ENCODE measurements at places on chromosomes 4 and X.

DNA sequence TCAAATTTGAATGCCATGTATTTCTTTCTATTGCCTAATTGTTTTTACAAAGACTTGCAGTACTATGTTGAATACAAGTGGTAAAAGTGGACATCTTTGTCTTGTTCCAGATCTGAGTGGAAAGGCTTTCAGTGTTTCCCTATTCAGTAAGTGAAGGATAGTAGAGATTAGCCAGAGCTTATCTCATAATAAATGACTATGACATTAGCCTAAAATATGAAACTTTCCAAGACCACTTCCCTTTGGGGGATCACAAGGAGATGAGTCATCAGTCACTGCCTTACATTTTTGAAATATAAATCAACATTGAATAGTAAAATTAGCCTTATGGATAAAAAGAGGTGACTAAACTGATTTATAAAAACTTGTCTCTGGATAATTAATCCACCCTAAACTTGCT, 554.1 kb upstream of the MAGEB2 start:
- DNase-seq, result peak; percentile 0

DNA sequence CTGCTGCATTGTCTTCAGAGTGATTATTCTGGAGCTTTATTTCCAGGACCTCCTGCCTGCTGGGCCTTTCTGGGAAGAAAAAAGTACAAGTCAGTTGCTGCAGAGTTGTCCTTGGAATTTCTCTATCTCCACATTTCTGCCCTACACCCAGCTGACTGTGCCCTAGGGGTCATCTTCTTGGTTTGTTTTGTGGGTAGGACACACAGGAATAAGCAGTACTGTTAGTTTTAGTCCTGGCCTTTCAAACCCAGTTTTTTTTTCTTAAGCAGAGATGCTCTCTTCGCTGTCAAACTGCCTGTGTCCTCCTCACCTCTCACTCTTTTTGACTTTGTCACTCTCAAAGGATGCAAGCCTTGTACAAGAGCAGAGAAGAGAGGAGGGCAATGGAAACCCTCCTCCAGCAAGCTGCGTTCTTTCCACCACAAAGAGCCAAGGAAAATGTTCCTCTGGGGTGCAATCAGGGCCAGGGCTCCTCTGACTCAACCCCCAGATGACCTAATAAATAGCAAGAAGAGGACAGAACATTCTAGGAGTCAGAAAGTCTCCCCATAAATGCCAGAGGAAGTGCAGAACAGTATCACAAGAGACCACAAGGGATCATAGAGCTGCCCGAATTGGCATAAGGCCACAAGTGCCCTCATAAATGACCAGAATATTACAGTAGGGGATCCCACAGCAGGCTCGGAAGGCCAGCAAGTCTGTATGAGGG, 186.2 kb downstream of the RCHY1 start:
- DNase-seq, result no peak

DNA sequence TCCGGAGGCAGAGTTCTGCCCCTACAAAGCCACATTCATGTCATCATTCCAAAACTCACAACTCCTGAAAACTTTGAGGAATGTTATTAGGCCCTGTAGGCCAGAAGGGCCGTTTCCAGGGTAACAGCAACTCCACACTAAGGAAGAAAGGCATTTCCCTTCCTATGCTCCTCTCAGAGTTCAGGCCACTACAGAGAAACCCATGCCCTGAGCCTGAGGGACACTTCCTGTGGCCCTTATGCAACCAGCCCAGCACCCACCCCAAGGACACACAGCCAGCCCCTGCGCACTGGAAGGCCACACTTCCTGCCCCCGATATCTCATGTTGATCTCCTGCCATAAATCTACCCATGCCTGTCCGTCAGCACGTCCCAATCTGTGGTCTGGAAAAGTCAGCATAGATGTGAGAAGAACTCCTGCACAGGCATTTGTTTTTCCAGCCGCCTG, 289.3 kb downstream of the BCOR start:
- no peak for DNase-seq

GRCh38 chr4:112514647-112515197, 1.3 kb downstream of the NEUROG2 start:
- no peak for DNase-seq

DNA sequence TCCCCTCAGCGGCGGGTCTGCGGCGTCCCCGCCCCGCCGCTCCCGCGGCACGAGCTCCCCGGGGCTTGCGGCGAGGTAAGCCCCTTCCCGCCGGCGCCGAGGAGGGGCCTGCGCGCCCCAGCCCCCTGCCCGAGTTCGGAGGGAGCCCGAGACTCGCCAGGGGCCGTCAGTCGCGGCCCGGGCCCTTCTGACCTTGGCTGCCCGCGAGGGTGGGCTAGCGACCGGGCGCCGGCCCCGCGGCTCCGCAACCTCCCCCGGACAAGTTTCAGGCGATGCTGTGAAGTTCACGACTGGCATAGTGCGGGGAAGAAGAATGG, 554 bp downstream of the CDKL5 start:
- DNase-seq, result no peak

GRCh38 chrX:149829751-149830191, 48.0 kb downstream of the MAGEA9 start:
- no peak for DNase-seq

DNA sequence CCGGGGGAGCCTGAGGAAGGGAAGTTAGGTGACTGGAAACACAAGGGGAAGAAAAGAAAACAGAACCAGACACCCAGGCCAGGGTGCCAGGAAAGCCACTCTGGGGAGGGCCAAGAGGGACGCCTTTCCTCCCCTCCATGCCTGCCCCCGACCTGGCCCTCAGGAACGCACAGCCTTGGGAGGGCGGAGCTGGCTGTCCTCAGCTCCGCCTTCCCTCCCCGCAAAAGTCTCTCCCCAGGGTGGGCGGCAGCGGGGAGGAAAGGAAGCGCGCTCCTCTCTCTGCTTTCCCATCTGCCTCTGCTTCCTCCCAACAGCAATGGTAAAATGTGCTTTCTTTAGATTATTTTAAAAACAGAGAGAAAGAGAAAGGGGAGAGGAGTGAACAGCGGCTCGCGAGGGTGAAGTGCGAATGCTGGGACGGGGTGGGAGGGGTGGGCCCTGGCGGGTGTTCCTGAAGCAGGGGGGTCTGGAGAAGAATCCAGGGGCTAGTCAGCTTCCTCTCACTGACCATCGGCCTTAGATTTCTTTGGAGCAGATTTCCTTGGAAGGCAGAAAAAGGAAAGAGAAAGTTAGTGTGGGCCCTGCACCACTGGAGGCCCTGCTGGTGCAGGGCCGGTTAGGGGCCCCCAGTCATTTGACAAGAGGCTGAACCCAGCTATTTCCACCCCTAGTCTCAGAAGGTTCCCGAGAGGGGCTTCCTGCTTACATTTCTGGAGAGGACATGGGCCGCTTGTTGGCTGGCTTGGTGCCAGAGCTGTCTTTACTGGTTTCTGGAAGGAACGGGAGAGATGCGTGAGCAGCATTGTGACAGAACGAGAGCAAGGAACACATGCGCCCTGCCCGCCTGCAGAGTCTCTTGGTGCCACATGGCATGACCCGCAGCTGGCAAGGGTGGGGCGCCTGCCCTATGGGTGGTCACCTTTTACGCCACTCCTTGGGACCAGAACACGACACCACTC, 4.7 kb upstream of the RENBP start:
- no peak for DNase-seq

DNA sequence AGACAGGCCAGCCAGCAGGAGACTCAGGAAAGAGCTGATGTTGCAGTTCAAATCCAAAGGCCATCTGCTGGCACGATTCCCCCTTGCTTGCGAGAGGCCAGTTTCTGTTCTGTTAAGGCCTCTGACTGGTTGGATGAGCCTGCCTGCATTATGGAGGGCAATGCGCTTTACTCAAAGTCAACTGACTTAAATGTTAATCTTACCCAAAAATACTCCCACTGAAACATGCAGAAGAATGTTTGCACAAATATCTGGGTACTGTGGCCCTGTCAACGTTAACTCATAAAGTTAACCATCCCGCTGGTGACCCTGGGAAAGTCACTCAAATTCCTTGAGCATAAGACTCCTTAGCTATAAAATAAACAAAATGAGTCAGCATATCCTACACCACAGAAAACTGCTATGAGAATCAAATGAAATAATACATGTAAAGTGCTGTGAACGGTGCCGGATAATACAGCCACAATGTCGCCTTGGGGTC, 326.4 kb downstream of the EVC2 start:
- no peak for DNase-seq

- no peak for DNase-seq
These were observed 2362.2 kb upstream of the AGA start for GRCh38 chr4:179804440-179804839.

DNA sequence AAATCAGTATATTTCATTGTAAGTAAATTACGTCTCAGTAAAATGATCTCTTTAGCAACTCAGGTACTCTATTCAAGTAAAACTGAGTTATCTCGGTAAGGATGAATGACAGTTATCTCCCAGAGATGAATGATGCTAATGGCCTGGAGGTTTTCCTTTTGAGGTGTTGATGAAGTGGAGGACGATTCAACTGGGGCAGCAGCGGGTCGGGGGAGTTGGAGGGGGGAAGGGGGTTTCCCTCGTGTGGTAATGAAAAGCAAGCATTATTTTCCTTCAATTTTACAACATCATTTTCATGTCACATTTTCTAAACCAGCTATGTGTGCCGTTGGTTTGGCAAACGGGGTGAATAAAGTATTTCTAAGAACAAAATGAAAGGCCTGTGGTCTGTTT, 92.4 kb upstream of the ATXN3L start:
- DNase-seq, result no peak

DNA sequence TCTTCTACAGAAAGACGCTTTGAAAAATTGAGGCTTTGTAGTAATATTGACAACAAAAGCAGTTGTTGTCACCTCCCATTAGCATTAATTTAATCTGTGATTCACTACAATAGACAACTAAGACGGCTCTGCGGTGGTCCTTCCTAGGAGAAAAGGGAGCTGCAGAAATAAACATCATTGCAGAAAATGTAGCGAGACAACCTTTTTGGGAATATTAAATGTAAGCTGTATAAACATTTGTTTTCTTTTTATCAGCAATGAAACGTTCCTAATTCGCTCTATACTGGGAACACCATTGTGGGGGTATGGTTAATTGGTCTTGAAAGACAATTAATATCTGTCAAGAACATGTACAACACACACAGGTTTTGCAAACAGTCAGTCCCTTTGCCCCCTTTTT, 583.3 kb upstream of the TENM3 start:
- DNase-seq, result no peak

- no peak for DNase-seq
These were observed 25.5 kb downstream of the PHEX start for GRCh38 chrX:22057667-22058066.

- DNase-seq, result no peak
These were observed 106.2 kb downstream of the HDAC8 start for GRCh38 chrX:72466493-72466892.

GRCh38 chr4:55218041-55218440, 92.6 kb upstream of the KDR start:
- no peak for DNase-seq

- no peak for DNase-seq
These were observed 88.9 kb upstream of the CLDN34 start for GRCh38 chrX:9878146-9878820.

DNA sequence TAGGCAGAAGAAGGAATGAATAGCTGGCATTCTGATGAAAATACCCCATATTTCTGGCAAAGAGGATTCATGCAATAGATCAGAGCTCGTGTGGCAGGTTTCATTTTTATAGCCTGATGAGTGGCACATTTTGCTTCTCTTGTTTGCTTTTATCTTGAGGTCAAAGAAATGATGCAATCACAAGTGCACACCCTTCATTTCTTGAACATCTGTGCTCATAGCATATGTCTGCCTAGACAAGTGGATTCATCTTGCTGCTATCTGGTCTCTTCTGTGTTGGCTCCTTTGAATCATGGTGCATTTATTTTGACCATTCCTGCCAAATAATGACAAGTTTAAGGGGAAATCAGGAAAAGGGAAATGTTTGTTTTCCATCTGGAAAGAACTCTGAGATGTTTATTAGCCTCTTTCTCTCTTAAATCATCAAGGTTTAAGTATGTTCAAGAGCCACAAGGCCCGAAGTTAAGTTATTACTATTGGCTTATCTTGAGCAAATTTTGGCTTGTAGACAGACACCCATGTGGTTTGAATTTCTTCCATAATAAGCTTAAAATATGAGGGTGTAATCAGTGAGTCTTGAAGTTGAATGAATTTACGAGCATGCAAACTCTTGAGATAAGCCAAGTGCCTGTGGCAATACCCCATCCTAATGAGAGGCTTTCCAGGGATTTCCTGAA, 59.3 kb upstream of the HS3ST1 start:
- peak; percentile 52 for DNase-seq

GRCh38 chrX:48580662-48581061, 6.4 kb downstream of the RBM3 start:
- no peak for DNase-seq

- DNase-seq, result no peak
These were observed 8.4 kb upstream of the MAN2B2 start for GRCh38 chr4:6566391-6567190.

GRCh38 chr4:16066586-16067128, 17.2 kb downstream of the PROM1 start:
- no peak for DNase-seq

- DNase-seq, result no peak
These were observed 81.5 kb upstream of the SMIM10 start for GRCh38 chrX:134909261-134909660.

DNA sequence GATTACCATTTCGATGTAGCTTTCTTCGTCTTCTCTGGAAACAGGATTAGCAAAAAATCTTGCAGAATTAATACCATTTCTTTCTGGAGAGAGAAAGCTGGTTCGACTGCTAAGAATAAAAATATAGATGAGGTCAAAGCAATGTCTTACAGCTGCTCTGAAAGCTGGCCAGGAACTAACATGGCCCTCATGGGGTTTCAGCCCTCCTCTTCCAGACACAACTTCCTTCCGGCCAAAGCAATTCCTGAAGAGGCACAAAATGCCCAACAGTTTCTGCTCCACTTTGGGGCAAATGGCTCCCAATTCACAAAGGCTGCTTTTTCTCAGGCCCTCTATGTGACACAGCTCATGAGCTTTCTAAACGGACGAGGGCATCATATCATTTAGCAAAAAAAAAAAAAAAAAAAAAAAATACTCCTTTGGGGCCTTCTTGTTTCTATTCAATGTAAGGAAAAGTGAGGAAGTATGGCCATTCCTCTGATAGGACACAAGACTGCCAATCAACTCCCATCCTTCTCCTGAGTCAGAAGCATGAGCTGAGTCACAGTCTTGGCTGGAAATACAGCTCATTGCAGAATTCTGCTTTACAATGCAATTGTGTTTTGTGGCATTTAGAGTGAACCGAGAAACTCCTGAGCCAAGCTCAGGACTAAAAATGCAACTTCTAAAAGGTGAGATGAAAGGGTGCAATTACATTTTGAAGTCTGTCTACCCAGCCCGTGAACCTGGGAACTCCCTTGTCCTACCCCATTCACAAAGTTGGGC, 42.7 kb upstream of the CTAG2 start:
- DNase-seq, result peak; percentile 67

- no peak for DNase-seq
These were observed 3.8 kb upstream of the MMGT1 start for GRCh38 chrX:135977611-135978010.

- DNase-seq, result no peak
These were observed 978.3 kb upstream of the GRID2 start for GRCh38 chr4:91325495-91325894.

DNA sequence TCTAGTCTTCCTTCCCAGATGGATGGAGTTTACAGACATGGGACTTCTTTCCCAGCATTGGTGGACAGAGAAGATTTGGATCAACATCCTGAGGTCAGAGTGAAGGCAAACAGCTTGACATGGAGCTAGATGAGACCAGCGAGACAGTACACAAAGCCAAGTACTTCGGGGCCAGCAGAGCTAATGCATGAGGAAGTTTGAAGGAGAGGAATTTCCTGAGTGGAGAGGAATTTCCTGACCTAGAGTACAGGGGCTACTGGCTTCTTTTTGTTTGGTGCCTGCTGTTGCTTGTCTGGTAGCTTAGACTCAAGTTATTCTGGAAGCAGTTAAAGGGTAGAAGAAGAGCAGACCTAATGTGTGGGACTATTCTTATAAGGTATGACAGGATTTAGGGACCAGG, 69.1 kb upstream of the EOLA2 start:
- DNase-seq, result peak; percentile 17
